ENCODE measurements at places on chromosomes 2 and 18. TPM values are rescaled to one million over a fixed set of nuclear protein-coding genes. Genes with fewer than 3 reads are reported as not detected.

Gene MAP2
- 1.9 TPM for total RNA-seq

DNA sequence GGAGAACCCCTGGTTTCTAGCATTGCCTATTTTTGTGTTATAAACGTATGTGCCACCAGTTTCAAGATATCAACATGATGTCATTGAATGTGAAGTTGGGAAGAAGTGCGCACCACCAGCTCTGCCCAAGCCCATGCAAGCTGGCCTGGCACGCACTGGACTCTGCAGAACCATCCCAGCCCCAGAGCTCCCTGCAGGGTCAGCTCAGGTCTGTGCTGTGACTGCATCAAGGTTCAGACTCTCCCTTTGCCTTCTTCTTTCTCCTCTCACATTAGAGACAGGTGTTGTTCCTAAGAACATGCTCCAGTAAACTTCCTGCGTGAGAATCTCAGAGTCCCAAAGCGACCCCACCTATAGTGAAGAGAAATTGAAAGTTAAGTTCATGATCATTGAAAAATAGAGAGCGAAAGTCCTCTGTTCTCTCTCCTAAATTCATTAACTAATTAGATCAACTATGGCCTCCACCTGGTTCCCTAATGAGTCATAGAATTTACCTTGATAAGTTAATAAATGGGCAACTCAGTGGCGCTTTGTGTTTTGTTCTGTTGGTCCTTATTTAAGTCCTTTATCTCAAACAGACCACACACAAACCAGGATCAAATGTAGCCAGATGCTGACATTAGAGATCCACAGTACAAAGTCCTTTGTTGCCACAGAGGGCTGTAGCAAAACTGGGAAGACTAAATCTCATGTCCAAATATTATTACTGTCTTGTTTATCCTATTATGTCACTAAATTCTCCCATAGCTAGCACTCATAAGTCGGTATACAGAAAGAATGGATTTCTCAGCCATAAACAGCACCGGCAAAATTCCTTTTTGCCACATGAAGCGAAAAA, 432.3 kb downstream of the STK39 start:
- no peak for DNase-seq

DNA sequence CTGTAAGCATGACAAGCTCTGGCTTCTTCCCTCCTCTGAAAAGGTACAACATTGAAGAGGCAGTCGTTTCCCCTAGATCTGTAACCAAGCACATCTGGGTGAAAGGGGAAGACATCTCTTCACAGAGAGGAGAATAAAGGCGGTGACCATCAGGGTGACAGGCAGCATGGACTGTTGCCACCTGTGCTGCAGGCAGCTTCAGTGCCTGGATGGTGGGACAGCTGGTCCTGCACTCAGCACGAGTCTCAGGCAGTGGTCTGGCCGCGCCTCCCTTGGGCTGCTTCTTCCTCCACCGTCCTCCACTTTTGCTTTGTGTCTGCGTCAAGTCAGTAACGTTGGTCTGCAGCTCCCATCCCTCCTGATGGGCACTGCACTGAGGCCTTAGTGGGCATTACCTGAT, 264.4 kb downstream of the NEDD4L start:
- no peak for DNase-seq

GRCh38 chr2:44197816-44198215, 29.1 kb downstream of the PPM1B start:
- DNase-seq, result no peak

Gene LGALSL
- total RNA-seq, result 2.2 TPM

- no peak for DNase-seq
Observed at GRCh38 chr2:74045454-74045853, 60.7 kb downstream of the TET3 start.

Gene TEKT4
- not detected for total RNA-seq

DNA sequence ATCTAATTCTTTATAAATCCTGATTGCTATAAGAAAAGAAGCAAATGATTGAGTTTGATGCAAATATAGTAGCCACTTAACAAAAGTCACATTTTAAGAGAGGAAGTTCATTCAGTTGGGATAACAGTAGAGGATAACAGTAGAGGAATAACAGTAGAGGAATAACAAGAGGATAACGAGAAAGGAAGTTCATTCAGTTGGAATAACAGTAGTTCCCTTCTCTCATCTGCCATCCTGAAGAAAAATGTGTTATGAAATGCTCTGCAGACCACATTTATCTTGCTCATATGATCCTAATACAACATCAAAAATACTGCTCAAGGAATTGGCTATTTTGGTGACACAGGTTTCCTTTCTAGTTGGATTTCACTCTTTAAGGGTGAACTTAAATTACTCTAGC, 105.3 kb upstream of the UNC80 start:
- DNase-seq, result no peak

DNA sequence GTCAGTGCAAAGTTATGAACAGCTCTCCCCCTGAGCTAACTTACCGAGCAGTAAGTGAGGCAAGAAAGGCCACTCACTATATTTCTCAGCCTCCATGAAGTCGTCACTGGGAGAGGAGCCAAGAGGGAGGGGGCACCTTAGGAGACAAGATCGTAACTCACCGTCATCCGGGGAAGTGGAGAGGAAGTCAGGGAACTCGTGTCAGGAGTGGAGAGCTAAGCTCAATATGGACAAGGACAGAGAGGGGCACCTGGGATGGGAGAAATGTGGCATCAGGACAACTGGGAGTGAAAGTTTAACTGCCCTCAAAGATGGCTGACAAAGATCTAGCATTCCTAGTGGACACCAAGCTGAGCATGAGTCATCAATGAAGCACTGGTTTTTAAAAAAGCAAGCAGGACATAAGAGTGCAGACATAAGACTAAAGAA, 37.1 kb downstream of the BCL11A start:
- DNase-seq, result no peak

Gene FER1L5
- total RNA-seq, result not detected

DNA sequence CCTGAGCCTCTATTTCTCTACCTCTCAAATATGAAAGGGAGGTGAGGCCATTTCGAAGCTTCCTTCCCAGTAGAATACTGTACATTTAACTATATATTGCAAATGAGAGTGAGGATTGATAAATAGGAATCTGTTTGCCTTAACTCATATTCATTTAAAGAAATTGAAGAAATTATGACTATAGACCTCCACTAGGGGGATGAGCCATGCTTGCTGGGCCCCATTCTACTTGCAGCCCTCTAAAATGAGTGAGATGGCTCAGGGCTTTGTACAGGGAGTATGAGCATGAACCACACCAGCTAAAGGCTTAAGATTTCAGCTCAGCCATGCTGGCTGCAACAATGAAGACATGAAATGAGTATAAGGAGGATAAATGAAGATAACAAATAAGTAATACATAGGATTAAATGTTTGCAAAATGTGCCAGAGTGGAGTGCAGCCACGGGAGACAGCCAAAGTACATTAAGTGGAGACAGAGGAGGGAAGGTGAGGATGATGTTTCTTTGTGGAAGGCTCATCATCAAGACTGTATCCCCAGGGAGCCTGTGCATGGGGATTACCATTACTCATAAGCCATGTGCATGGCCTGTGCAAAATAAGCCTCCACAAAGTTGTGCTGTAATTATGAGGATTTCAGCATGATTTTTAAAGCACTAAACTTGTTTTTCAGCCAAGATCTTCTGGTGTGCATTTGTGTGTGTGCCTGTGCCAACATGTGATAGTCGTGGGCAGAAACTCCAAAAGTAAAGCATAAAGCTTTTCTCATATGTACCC, 300.8 kb downstream of the CNTNAP5 start:
- no peak for DNase-seq

- no peak for DNase-seq
Observed at GRCh38 chr2:191415858-191416257, 170.7 kb downstream of the MYO1B start.

- no peak for DNase-seq
Observed at GRCh38 chr2:219591091-219591490, 6.6 kb upstream of the STK11IP start.

DNA sequence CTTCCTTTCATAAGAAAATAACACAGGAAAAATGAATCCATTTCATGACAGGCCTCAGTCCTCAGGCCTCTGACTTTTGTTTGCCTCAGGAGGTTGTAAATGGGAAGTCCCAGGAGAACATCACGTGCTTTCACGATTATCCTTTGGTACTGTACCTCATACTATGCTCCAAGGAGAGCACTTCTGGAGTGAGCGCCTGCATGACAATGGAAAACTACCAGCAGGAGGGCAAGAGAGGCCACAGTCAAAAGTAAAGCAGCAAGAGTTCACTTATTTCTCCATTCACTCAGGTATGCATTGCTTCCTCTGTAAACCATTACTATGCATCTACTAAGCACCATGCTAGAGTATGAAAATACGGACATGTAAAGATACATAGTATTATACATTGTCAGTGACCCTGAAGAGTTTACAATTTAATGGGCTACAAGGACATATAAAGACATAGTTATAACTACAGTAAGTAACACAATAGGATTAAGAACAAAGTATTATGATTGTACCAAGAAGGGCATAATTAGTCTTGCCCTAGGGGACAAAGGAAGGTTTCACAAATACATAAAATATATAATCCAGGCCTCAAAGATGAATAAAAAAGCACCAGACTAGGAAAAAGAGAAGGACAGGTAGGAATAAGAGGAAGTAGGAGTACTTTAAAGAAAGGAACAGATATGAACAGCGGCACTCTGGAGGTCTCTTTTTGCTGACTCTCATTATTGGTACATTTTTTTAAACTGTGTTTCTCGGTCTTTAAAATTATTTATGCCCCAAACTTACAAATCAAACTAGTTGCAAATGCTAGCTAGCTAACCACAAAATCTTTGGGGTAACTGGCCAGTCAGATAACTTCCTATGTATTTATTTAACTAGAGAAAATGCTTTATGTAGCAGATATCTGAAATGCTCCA, 806.7 kb downstream of the NRXN1 start:
- DNase-seq, result no peak

DNA sequence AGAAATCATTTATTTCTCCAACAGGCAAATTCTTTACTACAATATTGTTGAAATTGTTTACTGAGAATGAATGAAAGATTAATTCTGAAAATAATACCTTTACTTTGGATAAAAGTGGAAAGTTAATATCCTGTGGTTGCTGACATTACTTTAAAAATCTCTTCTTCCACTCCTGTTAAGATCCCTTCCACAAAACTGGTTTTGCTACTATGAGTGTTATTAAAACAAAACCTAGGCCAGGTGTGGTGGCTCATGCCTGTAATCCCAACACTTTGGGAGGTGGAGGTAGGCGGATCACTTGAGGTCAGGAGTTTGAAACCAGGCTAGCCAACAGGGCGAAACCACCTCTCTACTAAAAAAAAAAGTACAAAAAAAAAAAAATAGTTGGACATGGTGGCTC, 123.9 kb upstream of the CCDC150 start:
- DNase-seq, result no peak

DNA sequence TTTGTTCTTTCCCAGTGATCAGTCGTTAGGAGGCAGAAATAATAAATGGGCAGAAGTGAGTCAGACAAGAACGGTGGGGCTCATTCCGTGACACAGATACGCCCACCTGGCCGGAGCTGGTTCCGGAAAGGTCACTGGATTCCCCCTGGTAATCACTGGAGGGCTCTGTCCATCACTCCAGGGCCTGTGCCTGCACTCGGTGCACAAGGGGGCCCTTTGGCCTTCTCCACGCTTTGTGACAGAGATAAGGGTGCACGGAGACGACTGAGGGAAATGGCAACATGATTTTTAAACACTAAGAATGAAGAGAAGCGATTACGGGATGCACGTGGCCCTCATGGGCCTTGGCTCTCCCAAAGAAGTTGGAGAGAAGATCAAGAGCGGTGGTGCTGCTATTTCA, 84.4 kb downstream of the PTGR3 start:
- no peak for DNase-seq
